ENCODE measurements at places on chromosomes 4 and X.

GRCh38 chr4:2469192-2469984 lies 482 bp downstream of the RNF4 start:
- DNase-seq: no peak

- no peak for DNase-seq
Observed at GRCh38 chr4:95363966-95364365, 184.8 kb downstream of the UNC5C start.

GRCh38 chr4:89829470-89830138 lies 7.4 kb downstream of the SNCA start:
- no peak for DNase-seq

- no peak for DNase-seq
Observed at GRCh38 chrX:13868591-13868990, 51.7 kb upstream of the GPM6B start.

DNA sequence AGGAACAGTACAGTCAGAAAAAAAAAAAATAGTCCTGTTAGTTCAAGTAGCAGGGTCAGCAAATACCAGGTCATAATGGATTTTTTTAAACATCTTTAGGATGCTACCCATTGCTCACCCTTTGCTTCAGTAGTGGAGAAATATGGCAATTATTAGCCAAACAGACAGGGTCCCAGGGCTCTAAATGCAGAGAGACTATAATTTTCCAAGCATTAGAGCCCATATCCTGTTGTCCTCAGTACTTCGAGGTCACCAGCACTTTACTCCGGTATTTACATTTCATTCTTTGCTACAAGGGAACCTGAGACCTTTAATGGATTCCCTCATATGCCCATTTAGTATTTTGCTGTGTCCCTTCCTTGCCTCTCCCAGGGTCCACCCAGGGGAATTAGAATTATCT lies 1562.9 kb upstream of the TENM3 start:
- DNase-seq: peak; percentile 74

- no peak for DNase-seq
Observed at GRCh38 chr4:25788703-25789238, 74.0 kb downstream of the SEL1L3 start.

DNA sequence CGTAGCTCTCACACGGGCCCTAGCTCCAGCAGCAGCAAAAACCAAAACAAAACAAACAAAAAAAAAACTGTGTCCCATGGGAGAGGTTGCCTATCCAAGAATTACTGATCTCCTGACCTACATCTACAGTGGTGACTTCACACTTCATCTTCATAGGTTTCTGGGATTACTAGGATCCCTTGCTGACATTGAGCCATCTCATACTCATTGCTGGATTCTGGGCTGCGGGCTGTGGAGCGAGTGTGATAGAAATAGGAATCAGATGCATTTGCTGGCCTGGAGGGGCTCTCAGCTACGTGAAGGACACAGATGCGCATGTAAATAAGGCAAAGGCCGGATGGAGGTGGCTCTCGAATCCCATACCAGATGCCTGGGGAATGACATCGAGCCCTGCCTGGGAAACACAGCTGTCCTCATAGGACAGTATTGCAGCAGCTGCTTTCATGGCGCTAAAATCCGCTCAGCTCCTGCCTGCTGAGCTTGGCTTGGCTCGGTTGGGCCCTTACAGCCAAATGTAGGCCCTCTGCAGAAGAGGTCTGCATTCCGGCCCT lies 41.7 kb downstream of the CNGA2 start:
- DNase-seq: no peak
